IPS-NIHi11 (cell line): ENCODE measurements at places on chromosomes 11 and 22.

- DNase-seq, result no peak
Measured at GRCh38 chr22:19197997-19198865, 19.7 kb upstream of the SLC25A1 start.

GRCh38 chr11:48037709-48038468 lies 57.5 kb downstream of the PTPRJ start:
- DNase-seq, result no peak

DNA sequence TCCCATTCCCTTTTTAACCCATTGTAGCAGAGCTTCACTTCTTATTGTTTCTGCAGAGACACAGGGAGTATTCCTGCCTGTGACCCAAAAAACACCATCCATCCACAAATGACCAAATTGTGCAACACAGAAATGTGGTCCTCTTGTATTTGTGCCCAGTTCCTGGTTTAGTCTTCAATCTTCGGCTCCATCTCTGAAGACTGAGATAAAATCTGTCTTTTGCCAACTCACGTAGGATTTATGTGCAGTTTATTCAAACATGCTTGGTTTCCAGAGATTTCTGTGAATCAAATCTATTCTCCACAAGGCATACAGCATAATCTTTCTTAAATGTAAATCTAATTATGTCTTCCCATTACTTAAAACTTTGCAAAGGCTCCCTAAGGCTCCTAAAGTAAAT lies 307.0 kb downstream of the AASDHPPT start:
- no peak for DNase-seq

DNA sequence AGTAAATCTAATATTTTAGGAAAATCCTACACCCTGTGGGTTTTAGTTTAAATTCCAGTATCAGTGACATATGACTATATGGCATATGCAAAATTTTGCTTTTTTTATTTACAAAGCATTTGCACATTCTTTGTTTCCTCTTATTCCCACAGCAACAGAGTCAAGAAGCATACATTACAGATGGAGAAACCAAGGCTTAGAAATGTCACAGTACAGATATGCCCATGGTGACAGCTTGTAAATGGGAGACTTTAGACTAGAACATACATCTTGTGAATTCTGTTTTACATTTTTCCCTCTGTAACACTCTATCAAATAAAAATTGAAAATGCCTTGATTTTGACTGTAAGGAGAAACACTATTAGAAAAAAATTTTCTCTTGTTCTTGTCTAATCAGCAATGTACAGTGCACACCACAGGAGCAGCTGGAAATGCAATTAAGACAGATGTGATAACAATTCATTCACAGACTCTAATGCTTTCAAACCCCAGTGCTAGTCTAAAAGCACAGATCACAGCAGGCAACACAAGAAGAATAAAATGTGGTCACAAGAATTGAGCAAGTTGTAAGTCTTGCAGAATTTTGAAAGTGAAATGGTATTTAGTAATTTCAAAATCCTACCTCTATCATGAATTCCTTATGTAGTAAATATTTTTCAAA lies 375.9 kb downstream of the LUZP2 start:
- no peak for DNase-seq

GRCh38 chr22:35043252-35043933 lies 22.6 kb upstream of the ISX start:
- DNase-seq, result no peak

- DNase-seq, result no peak
Measured at GRCh38 chr22:47484960-47485569, 722.6 kb downstream of the TBC1D22A start.

GRCh38 chr22:17890892-17891291 lies 116.6 kb upstream of the BID start:
- DNase-seq, result no peak

GRCh38 chr11:44095506-44096359 lies at the start of gene EXT2:
Gene EXT2 (plus strand): TSS chr11:44095678. CDS start chr11:44107713, 12,035 bp downstream.
- DNase-seq, result peak; percentile 96

DNA sequence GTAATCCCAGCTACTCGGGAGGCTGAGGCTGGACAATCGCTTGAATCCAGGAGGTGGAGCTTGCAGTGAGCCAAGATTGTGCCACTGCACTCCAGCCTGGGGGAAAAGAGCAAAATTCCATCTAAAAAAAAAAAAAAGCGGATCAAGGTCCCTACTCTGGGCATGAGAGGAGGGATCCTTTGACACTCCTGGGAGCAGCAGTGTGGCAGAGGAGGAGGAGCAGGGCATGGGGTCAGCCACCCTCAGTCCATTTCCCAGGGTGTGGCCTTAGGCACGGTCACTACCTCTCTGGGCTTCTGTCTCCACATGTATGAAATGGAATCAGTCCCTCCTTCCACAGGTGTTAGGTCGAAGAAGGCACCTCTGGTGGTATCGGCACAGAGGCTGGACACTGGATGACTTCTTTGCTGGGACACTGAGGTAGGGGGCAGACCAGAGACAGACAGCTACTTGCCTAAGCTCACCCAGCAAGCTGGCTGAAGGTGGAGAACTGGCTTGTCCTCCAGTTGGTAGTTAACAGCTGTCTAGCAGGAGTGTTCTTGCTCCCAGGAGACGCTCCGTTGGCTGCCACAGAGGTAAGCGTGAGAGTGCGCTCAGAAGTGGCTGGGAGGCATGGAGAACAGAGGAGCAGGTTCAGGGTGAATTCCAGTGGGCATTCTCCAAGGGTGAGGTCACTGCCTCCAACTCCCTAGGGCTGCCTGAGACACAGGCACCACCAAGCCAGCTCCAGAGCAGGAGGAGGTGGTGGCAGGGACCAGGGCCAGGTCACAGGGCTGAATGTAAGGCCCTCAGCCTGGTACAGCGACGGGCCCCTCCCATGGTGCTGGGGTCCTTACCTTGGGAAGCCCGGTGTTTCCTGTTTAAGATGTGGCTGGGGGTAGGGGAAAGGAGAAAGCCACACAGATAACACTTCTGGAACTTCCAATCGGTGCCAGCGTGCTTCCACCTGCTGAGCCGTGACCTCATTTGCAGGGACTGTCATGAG lies 19.5 kb downstream of the TXN2 start:
- DNase-seq, result peak; percentile 63

DNA sequence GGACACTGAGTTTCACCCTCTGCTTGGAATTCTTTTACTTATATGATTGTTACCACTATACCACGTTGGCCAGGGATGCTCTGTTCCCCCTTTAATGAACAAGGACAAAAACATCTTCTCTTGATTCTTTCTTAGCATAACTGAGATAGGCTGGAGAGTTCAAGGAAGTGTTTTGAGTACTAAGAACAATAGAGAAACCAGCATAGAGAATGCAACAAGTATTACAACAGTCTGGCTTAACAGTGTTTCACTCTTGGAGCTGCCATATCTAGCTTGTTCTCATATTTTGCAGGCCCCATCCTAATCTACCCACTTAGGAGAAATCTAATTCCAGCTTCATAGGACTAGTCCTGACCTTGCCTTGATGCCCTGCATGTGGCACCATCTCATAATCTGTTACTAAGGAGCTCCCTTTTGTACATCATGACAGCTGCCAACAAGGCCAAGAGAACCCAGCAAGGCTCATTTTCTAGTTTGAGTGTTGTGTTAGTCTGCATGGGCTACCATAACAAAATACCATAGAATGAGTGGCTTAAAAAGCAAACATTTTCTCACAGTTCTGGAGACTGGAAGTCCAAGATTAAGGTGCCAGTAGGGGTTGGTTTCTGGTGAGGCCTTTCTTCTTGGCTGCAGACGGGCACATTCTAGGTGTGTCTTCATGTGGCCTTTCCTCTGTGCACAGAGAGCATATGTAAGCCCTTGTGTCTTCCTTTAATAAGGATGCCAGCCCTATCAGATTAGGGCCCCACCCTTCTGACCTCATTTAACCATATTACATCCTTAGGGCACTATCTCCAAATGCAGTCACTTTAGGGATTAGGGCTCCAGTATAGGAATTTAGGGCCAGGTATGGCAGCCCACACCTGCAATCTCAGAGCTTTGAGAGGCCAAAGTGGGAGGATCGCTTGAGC lies 37.8 kb downstream of the PACS1 start:
- DNase-seq, result no peak

- DNase-seq, result no peak
Measured at GRCh38 chr11:35289821-35290220, 129.5 kb downstream of the SLC1A2 start.

DNA sequence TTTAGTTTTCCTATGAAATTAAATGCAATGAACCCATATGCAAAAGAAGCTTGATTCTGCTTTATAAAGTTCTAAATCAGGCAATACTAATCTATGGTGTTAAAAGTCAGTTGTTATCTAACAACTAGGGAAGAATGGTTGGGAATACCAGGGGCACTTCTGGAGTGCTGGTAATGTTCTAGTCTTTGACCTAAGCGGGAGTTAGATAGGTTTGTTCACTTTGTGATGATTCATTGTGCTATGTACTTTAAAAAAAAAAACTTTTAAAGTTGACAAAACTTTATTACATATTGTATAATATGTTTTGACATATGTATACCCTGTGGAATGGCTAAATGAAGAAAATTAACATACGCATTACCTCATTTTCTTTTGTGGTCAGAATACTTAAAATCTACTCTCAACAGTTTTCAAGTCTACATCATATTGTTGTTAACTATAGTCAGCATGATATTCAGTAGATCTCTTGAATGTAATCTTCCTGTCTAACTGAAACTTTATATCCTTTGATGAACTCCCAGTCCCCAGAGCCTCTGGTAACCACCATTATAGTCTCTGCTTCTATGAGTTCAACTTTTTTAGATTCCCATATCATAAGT lies 39.2 kb downstream of the BIRC2 start:
- no peak for DNase-seq

DNA sequence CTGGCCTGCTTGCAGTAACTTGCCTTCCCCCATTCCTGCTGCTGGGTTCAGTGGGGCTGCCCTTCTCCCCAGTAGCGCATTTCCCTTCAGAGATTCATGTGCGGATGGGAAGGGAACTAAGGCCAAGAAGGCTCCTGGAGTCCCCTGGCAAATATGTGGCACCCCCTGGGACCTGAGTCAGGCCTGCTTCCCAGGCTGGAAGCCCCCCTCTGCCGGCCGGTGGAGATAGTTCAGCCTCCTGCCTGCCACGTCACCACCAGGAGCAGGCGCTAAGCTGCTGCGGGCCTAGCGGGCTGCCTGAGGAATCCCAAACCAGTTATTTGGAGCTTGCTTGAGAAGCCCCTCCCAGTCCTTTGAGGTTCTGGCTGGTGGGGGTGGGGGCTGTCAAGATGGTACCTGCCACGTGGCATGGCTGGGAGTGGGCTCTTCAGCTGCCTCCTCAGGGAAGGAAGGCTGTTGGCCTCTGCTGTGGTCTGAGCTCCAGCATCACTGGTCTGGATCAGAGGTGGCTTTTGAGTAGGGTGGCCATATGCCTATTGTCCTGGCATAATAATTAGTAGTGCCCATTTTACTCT lies 2.0 kb downstream of the SERPINH1 start:
- DNase-seq, result peak; percentile 70
